ENCODE measurements at places on chromosomes 1 and 21.

- no peak overlapping the region for H3K27ac ChIP-seq
- H3K36me3 ChIP-seq, result no peaks in the 10 kb centered on the region
- no peaks in the 10 kb centered on the region for H3K4me1 ChIP-seq
- no peak overlapping the region for H3K4me3 ChIP-seq
- DNase-seq, result no peak
Observed at GRCh38 chr1:152457071-152457470, 43.0 kb upstream of the CRNN start.

DNA sequence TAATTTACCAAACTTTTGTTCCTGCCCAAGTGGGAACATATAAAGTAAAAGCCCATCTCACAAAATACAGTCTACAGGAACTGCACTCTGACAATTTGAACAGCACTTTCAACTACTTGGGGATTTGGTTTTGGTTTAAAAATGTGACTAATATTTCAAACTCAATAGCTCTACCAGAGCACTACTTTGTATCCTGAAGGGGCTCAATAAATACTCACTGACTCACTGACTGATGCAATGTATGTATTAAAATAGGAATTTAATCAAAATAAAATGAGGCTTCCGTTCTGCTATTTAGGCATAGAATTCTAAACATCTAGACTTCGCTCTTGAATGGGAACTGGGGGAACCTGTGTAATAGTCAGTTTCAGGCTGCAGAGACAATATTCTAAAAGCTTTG lies 21.9 kb downstream of the EFCAB14 start:
- H3K4me1 ChIP-seq, result peaks cover 20% of the 10 kb centered on the region
- no peak for DNase-seq
- no peak overlapping the region for H3K4me3 ChIP-seq
- H3K27ac ChIP-seq, result no peak overlapping the region
- no peaks in the 10 kb centered on the region for H3K27me3 ChIP-seq
- H3K36me3 ChIP-seq, result peaks cover 24% of the 10 kb centered on the region

DNA sequence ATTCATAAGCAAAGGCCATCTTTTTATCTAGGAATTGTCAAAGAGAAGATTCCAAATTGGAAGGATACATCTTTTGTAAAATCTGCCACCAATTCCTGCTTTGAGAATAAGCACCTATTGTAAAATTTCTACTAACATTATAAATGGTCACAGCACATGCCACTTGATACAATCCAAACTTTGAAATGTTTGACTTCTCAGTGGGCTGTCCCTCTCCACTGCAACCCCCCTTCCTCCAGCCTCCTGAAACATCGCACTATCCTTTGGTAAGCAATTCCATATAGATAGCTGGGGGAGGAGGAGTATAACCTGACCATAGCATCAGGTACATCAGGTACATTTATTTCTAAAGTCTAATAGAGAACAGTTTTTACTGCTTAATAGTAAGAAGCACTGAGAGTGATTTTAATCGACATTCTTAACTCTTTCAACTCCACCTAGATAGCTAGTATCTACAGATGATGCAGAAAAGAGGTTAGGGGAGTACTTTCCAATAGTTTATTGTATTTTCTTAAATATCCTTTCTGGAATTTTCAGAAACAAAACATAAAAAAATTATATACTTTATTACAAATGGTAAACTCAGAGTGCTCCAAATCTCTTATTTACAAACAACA lies 2.9 kb downstream of the JUN start:
- no peak for DNase-seq
- H3K36me3 ChIP-seq, result no peaks in the 10 kb centered on the region
- H3K4me3 ChIP-seq, result peak overlapping the region; percentile 95
- H3K27me3 ChIP-seq, result no peaks in the 10 kb centered on the region

GRCh38 chr1:143691400-143691891 lies 280.3 kb downstream of the FAM72C start:
- H3K4me3 ChIP-seq, result no peak overlapping the region
- DNase-seq, result no peak
- no peaks in the 10 kb centered on the region for H3K27me3 ChIP-seq

GRCh38 chr1:6034750-6035096 lies 11.0 kb upstream of the KCNAB2 start:
- no peaks in the 10 kb centered on the region for H3K4me1 ChIP-seq
- no peak overlapping the region for H3K27ac ChIP-seq
- DNase-seq, result no peak
- no peaks in the 10 kb centered on the region for H3K27me3 ChIP-seq
- no peaks in the 10 kb centered on the region for H3K36me3 ChIP-seq

DNA sequence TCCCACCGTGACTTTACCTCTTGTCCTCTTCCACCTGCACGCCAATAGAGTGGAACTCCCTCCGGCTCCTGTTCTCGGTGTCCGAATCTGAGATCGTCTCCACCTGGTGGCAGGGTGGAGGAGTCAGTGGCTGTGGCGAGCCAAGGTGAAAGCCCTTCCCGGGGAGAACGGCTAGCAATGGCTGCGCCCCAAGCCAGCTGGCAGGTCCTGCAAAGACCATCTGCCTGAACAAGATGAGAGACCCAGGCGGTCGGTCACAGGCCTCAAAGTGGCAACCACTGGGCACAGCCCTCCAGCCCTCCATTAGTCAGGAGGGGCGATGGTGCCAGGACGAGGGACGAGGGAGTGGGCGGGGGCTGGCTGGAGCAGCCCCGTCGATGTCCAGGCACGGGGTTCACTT lies 25.4 kb upstream of the SMIM12 start:
- DNase-seq, result no peak
- H3K4me1 ChIP-seq, result peaks cover 11% of the 10 kb centered on the region
- no peak overlapping the region for H3K27ac ChIP-seq
- H3K36me3 ChIP-seq, result no peaks in the 10 kb centered on the region

- no peaks in the 10 kb centered on the region for H3K36me3 ChIP-seq
- H3K27me3 ChIP-seq, result no peaks in the 10 kb centered on the region
- H3K4me1 ChIP-seq, result peaks cover 14% of the 10 kb centered on the region
- no peak for DNase-seq
- no peak overlapping the region for H3K4me3 ChIP-seq
Observed at GRCh38 chr1:8883491-8883890, 5.0 kb upstream of the ENO1 start.

DNA sequence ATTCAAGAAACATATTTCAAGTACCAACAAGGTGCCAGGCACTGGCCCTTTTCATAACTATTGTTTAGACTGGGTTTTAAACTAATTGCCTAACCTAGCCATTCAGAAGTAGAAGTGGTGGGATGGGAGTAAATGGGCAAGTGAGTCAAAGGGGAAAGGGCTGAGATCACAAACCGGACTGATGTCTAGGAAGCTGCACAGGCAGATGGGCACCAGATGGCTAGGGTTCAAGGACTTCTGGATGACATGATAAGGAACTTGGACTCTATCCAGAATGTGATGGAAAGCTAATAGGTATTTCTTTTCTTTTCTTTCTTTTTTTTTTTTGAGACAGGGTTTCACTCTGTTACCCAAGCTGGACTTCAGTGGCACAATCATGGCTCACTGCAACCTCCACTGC lies 46.6 kb downstream of the LYST start:
- H3K36me3 ChIP-seq, result peaks cover 7% of the 10 kb centered on the region
- no peak for DNase-seq
- H3K27me3 ChIP-seq, result no peaks in the 10 kb centered on the region
- H3K4me3 ChIP-seq, result no peak overlapping the region
- peaks cover 21% of the 10 kb centered on the region for H3K4me1 ChIP-seq
- no peak overlapping the region for H3K27ac ChIP-seq

DNA sequence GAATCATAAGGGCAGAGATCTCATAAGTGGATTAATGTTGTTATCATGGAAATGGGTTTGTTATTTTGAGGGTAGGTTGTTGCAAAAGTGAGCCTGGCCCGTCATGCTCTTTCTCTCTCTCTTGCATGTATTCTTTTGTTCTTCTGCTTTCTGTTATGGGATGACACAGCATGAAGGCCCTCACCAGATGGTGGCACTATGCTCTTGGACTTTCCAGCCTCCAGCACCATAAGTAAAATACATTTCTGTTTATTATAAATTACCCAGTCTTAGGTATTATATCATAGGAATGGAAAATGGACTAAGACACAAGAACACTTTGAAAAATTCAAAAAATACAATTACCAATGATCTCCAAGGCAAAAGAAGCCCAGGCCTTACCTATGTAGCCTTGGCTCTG lies 676.1 kb downstream of the PTPRU start:
- H3K27me3 ChIP-seq, result no peaks in the 10 kb centered on the region
- no peak overlapping the region for H3K27ac ChIP-seq
- no peaks in the 10 kb centered on the region for H3K4me1 ChIP-seq
- DNase-seq, result no peak

DNA sequence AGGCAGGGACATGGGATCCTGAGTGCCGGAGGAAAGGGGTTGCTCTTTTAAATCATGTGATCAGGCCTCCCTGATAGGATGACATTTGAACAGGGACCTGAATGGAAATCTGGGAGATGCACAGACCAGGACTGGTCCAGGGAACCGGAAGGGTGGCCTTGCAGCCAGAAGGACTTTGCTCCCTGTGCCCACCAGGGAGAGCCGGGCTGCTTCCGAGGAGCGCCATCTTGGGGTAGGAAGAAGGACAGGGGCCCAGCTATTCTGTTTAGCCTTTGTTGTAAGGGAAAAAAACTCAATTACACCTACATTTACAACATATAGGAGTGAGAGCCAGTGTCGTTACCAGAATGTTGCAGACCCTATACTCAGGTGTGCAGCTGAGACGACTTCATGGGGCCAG lies 5.5 kb downstream of the KLHDC7A start:
- no peaks in the 10 kb centered on the region for H3K27me3 ChIP-seq
- no peak overlapping the region for H3K27ac ChIP-seq
- H3K4me1 ChIP-seq, result no peaks in the 10 kb centered on the region
- no peaks in the 10 kb centered on the region for H3K36me3 ChIP-seq
- DNase-seq, result no peak

- peaks cover 4% of the 10 kb centered on the region for H3K4me1 ChIP-seq
- H3K36me3 ChIP-seq, result no peaks in the 10 kb centered on the region
- H3K27ac ChIP-seq, result no peak overlapping the region
- H3K27me3 ChIP-seq, result no peaks in the 10 kb centered on the region
- no peak overlapping the region for H3K4me3 ChIP-seq
- DNase-seq, result no peak
Observed at GRCh38 chr21:40386294-40386911, 460.6 kb downstream of the DSCAM start.

DNA sequence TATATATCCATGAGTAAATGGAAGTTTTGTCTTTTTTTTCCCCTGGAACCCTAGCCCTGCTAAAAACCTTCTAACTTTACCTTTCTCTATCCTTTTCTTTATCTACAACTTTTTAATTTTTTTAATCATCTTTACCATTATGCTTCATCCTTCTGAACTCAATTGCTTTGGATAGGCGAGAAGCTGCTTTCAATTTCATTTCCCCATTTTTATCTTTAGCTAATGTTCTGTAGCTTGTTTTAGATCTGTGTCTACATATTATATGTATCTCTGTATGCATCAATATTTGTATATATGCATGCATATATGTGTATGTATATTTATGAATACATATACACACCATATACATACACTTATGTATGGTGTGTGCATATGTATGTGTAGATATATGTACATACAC lies 57.4 kb downstream of the PTPRC start:
- DNase-seq, result no peak
- no peaks in the 10 kb centered on the region for H3K4me1 ChIP-seq
- no peaks in the 10 kb centered on the region for H3K36me3 ChIP-seq
- no peak overlapping the region for H3K4me3 ChIP-seq
- no peak overlapping the region for H3K27ac ChIP-seq

GRCh38 chr1:3590951-3591865 lies 20.1 kb downstream of the MEGF6 start:
- DNase-seq, result no peak
- H3K4me3 ChIP-seq, result no peak overlapping the region
- no peaks in the 10 kb centered on the region for H3K4me1 ChIP-seq
- H3K27me3 ChIP-seq, result no peaks in the 10 kb centered on the region

- H3K27ac ChIP-seq, result no peak overlapping the region
- no peaks in the 10 kb centered on the region for H3K27me3 ChIP-seq
- peaks cover 25% of the 10 kb centered on the region for H3K4me1 ChIP-seq
- H3K36me3 ChIP-seq, result no peaks in the 10 kb centered on the region
- no peak overlapping the region for H3K4me3 ChIP-seq
Observed at GRCh38 chr1:8629241-8630091, 188.0 kb downstream of the RERE start.

- DNase-seq, result no peak
- no peaks in the 10 kb centered on the region for H3K36me3 ChIP-seq
- H3K27me3 ChIP-seq, result no peaks in the 10 kb centered on the region
- no peaks in the 10 kb centered on the region for H3K4me1 ChIP-seq
Observed at GRCh38 chr21:29557931-29558725, 259.4 kb downstream of the BACH1 start.

- H3K4me3 ChIP-seq, result no peak overlapping the region
- H3K4me1 ChIP-seq, result no peaks in the 10 kb centered on the region
- H3K36me3 ChIP-seq, result no peaks in the 10 kb centered on the region
- no peak for DNase-seq
- no peaks in the 10 kb centered on the region for H3K27me3 ChIP-seq
- H3K27ac ChIP-seq, result no peak overlapping the region
Observed at GRCh38 chr1:100774370-100774769, 54.8 kb downstream of the VCAM1 start.

- H3K27me3 ChIP-seq, result no peaks in the 10 kb centered on the region
- H3K4me1 ChIP-seq, result peaks cover 56% of the 10 kb centered on the region
- no peaks in the 10 kb centered on the region for H3K36me3 ChIP-seq
- no peak overlapping the region for H3K4me3 ChIP-seq
- H3K27ac ChIP-seq, result no peak overlapping the region
Observed at GRCh38 chr1:31036749-31037500, 28.6 kb downstream of the PUM1 start.

GRCh38 chr1:236342403-236343245 lies 51.5 kb upstream of the EDARADD start:
- H3K36me3 ChIP-seq, result no peaks in the 10 kb centered on the region
- H3K27me3 ChIP-seq, result no peaks in the 10 kb centered on the region
- DNase-seq, result peak; percentile 8
- no peak overlapping the region for H3K4me3 ChIP-seq
- peaks cover 12% of the 10 kb centered on the region for H3K4me1 ChIP-seq

DNA sequence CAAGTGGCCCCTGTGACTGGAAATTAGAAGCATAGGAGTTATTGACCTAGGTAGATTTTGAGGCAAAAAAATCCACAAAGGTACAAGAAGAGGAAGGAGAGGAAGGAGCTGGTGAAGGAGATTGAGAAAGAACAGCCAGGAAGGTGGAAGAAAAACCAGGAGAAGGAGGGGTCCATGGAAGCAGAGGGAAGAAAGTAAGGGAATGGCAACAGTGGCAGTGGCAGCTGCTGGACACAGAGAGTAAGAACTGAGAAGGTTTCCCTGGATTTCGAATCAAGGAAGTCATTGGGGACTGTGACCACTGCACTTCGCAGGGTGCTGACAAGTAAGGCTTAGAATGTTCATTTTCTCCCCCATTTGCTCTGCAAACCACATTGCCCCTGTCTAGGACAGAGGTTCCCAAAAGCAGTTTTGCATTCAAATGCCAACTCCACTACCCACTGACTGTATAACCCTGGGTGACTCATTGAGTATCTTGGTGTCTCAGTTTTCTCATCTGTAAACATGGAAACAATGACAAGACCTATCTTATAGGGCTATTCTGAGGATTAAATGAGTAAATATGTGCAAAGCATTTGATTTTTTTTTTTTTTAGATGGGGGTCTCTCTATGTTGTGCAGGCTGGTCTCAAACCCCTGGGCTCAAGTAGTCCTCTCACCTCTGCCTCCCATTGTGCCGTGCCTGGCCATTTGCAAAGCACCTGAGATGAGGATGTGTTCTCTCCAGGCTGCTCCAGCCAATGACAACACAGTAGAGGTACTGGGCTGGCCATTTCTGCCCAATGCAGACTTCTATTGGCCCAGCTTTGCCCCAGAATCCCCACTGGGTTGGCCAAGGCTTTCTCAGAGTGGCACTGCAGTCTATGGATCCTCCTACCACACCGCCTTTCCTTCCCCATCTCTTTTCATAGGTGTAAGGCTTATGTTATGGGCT lies 9.3 kb upstream of the CAPN2 start:
- H3K4me1 ChIP-seq, result peaks cover 58% of the 10 kb centered on the region
- no peaks in the 10 kb centered on the region for H3K36me3 ChIP-seq
- H3K27ac ChIP-seq, result peak overlapping the region; percentile 63
- no peak overlapping the region for H3K4me3 ChIP-seq
- H3K27me3 ChIP-seq, result no peaks in the 10 kb centered on the region

Measured in vagina (tissue), 2 donors.